ENCODE measurements at places on chromosomes 7 and 10.

- no peak for DNase-seq
Measured at GRCh38 chr7:98387544-98388226, 13.2 kb downstream of the BAIAP2L1 start.

GRCh38 chr7:112116894-112117293 lies 89.3 kb downstream of the DOCK4 start:
- no peak for DNase-seq

DNA sequence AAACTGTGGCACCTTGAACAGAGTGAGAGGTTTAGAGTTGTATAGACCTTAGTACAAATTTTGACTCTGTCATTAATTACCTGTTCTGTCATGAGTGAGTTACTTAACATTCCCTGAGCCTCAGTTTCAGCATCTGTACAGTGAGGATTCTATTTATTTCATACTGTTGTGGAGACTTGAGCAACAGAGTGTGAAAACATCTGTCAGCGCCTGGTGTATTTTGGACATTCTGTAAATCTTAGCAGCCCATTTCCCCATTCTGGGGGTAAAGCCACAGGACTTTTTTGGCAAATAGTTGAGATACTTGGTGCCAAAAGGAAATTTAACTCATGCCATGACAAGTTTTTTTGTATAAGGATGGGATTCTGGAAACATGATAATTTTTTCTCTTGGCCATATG lies 94.8 kb downstream of the AUTS2 start:
- peak; percentile 46 for DNase-seq

GRCh38 chr7:112067632-112068540 lies 138.3 kb downstream of the DOCK4 start:
- no peak for DNase-seq

DNA sequence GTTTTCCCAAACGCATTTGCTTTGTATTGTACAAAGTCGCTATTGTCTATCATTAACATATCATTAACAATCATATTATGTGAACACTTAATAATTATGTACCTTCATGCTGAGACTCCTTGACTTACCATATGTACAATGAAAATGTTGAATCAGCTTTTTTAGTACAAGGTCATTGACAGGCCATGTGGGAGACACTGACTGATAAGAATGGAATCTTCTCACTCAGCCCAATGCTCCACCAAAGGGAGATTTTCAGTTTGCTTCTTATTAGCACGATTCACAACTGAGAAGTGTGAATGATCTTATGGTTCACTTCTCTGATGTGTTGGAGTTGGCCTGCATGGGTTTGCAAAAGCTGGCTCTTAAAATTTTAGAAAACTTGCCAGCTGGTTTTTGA lies 253.5 kb upstream of the TEX47 start:
- DNase-seq = peak; percentile 29

DNA sequence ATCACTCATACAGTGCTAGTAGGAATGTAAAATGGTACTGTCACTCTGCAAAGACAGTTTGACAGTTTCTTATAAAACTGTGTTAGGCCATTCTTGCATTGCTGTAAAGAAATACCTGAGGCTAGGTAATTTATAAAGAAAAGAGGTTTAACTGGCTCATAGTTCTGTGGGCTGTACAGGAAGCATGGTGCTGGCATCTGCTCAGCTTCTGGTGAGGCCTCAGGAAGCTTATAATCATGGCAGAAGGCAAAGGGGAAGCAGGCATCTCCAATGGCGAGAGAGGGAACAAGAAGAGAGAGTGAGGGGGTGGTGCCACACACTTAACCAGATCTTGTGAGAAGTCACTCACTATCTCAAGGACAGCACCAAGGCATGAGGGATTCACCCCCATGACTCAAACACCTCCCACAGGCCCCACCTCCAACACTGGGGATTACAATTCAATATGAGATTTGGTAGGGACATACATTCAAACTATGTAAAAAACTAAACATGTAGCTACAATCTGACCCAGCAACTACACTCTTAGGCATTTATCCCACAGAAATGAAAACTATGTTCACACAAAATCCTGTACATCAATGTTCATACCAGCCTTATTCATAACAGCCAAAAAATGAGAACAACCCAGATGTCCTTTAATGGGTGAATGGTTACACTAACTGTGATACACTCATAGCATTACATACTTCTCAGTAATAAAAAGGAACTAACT lies 5.0 kb downstream of the ALDH18A1 start:
- DNase-seq = peak; percentile 34

All from fibroblast of skin of right quadriceps (primary cell).